ENCODE measurements at places on chromosomes 7 and 10. TPM values are rescaled to one million over a fixed set of nuclear protein-coding genes. Genes with fewer than 3 reads are reported as not detected.

MOGAT3 gene
- total RNA-seq, result not detected

CLCN1 gene
- not detected for total RNA-seq

DGKB gene
- total RNA-seq, result not detected

POU6F2 gene
- total RNA-seq, result not detected

CRYGN gene
- total RNA-seq, result not detected

SPACDR gene
- total RNA-seq, result 0.48 TPM

DMBT1 gene
- total RNA-seq, result not detected

RBM28 gene
- total RNA-seq, result 15.7 TPM

GNGT1 gene
- total RNA-seq, result not detected

SLC18A3 gene
- not detected for total RNA-seq

FAM13C gene
- 8.3 TPM for total RNA-seq

NOD1 gene
- 38.3 TPM for total RNA-seq

FOXI2 gene
- not detected for total RNA-seq

HOXA11 gene
- 2.9 TPM for total RNA-seq

GRID2IP gene
- not detected for total RNA-seq

RELN gene
- total RNA-seq, result 59.3 TPM

CUBN gene
- 11.8 TPM for total RNA-seq

UNCX gene
- total RNA-seq, result not detected

CALCR gene
- not detected for total RNA-seq

C10orf95 gene
- total RNA-seq, result not detected

GIMAP8 gene
- 49.6 TPM for total RNA-seq

LRRN3 gene
- total RNA-seq, result not detected

GPR158 gene
- total RNA-seq, result not detected

COL28A1 gene
- total RNA-seq, result not detected

HOXA6 gene
- 4.0 TPM for total RNA-seq

DPYSL4 gene
- 47.4 TPM for total RNA-seq

RADIL gene
- 0.48 TPM for total RNA-seq

SPDYE2B gene
- not detected for total RNA-seq

VSTM4 gene
- under 0.01 TPM for total RNA-seq

CH25H gene
- 8.5 TPM for total RNA-seq

ELFN1 gene
- total RNA-seq, result 0.65 TPM

TMEM139 gene
- total RNA-seq, result not detected

PGAM2 gene
- not detected for total RNA-seq

SPDYE5 gene
- not detected for total RNA-seq

ZNF735 gene
- not detected for total RNA-seq

IDI2 gene
- total RNA-seq, result not detected

ZDHHC6 gene
- 24.8 TPM for total RNA-seq

CC2D2B gene
- 0.86 TPM for total RNA-seq

SLC13A1 gene
- total RNA-seq, result not detected

NKX1-2 gene
- total RNA-seq, result not detected

GDF2 gene
- not detected for total RNA-seq

PNLIP gene
- total RNA-seq, result not detected

Measured in vein endothelial cell (primary cell).